Tibial nerve (tissue), 4 donors: ENCODE measurements at places on chromosomes 4 and X.

DNA sequence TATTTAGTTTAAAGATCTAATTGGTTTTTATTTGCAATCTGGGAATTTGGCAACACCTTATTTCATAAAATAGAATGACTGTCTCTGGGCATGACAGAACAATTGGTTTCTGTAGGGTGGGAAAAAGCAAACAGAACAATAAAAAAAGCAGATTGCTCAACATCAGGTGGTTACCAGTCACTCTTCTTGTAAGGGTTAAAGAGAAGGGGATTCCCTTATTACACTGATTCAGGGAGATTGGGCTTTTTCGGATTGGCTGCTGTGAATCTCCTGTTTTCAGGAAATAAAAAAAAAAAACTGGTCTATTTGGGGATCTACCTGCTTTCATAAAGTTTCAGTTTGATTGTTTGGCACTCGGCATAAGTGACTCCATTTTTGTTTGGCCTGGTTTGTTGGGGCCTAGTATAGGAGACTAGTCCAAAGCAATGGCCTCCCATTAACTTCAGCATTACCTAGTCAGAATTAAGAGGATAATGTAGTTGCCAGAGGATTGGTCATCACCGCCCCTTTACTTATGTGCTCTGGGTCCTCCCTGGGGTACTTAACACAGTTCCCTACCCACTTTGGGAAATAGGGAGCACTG lies 380.5 kb downstream of the IDS start:
- DNase-seq, result no peak

- no peak for DNase-seq
Observed at GRCh38 chr4:86048426-86048825, 311.4 kb downstream of the MAPK10 start.

DNA sequence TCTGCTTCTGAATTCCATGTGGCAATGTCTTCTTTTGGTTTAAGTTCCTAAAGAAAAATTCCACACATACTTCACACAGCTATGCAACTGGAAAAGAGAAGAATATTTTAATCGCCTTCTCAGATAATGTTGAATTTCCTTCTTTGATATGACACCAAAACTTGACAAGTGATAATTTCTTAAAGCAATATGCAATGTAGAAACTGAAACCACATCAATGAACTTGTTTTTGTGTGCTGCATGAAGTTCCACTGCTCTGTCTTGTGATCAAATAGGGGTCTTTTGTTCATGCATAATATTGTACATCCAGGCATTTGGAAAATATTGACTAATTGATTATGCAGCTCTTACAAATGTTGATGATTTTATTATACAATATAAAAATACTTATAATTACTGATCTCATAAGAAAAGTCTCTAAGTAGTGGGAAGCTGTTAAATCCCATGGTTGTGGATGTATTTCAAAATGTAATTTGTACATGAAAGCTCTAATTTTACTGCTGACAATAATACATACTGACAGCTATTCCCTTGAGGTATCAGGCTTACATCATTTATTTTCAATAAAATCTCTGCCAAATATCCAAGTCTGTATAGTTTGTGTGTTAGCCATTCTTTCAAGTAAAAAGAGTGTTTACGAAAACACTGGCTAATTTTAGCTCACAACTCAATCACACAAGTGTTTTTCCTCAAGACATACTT lies 56.5 kb downstream of the AGA start:
- no peak for DNase-seq

GRCh38 chr4:105637408-105638176 lies 70.9 kb downstream of the INTS12 start:
- DNase-seq, result peak; percentile 81

DNA sequence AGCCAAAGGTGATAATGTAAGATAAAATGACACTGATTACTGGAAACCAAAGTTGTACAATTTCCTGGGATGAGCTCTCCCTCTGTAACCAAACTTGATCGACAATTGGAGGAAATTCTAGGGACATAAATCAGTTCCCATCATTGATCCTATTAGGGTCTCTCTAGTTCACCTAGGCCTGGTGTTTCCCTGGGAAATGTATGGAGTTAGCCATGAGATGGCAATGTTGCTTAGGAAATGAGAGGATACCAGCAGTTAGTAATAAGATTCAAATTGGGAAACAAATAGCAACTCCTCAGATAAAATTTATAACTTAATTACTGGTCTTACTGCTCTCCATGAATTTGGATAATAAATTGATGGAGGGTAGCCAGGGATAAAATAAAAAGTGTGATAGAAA lies 52.2 kb downstream of the SPATA18 start:
- no peak for DNase-seq

GRCh38 chrX:12824944-12825343 lies 33.7 kb downstream of the PRPS2 start:
- no peak for DNase-seq

- no peak for DNase-seq
Observed at GRCh38 chrX:10166731-10167151, 10.0 kb downstream of the CLCN4 start.

DNA sequence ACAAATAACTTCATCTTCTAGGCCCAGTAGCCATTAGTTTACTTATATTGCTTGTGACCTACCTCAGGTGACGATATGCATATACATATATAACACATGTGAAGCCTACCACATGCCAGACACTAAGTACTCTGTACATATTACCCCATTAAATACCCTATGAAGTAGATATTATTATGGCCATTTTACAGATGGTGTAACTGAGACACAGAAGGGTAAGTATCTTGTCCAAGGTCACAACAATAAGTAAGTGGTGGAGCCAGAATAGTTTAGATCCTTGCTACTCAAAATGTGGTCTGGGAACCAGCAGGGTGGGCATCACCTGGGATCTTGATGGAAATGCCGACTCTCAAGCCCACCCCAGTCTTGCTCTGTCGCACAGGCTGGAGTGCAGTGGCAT lies 78.1 kb upstream of the RAPGEF2 start:
- no peak for DNase-seq

- DNase-seq, result peak; percentile 76
Observed at GRCh38 chr4:105474099-105474518, 247 bp upstream of the PPA2 start.

GRCh38 chr4:6753103-6753560 lies 29.4 kb upstream of the KIAA0232 start:
- DNase-seq, result no peak

- no peak for DNase-seq
Observed at GRCh38 chr4:75822416-75822815, 79.8 kb downstream of the PPEF2 start.

GRCh38 chr4:1383728-1384591 lies 22.3 kb downstream of the NKX1-1 start:
- no peak for DNase-seq

- DNase-seq, result no peak
Observed at GRCh38 chrX:150697641-150698040, 4.4 kb downstream of the MTMR1 start.

GRCh38 chr4:151315212-151315886 lies 10.1 kb downstream of the SH3D19 start:
- DNase-seq, result no peak

DNA sequence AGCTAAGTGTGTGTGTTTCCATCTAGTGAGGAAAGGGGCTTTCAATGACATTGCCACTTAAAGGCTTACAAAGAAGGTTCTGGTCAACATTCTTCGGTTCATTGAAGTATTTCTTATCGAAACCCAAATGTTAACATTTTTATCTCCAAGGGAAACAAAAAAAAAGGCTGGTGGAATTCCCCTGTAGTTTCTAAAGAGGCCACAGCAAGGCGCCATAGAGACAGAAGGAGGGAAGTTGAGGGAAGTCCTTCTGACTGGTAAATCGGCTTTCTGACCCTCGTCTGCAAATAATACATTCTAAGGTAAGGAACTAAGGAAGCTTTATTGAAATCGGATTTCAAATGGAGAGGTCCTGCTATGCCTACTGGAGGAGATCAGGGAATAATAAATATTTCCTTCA lies 1.7 kb upstream of the ZFP42 start:
- DNase-seq, result no peak

- DNase-seq, result no peak
Observed at GRCh38 chrX:150482537-150483206, 85.7 kb upstream of the MTM1 start.

DNA sequence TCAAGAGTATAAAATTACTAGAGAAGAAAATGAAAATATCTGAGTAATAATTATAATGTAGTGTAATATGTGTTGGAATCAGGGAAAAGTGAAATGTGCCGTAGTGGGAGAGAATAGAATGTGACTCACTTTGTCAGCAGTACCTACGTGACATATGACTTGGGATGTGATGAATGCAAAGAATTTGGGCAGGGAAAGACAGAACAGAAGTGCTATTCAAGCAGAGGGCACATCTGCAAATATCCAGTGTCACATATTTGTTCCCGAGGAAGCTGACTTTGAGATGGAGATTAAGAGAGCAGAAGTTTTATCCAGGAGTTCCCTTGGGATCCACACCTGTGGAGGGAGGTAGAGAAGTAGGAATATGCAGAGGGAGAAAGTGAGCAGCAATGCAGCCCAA lies 69.3 kb upstream of the HS3ST1 start:
- DNase-seq, result no peak

DNA sequence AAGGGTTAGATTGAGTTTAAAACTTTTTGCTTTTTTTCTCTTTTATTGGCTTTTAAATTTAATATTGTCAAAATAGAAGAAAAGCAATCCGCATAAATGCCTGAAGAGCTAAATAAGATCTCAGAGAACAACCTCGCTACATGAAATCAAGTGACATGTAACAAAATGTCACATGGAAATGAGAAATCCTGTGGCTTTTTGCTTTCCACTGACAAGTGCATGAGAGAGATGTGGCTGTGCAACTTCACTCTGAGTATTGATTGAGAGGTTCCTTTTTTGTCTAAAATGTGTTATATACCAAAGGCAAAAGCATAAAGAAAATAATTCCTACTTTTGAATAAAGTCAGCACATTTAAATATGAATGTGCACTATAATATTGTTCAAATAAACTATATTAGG lies 263.5 kb downstream of the MAPK10 start:
- DNase-seq, result no peak

GRCh38 chr4:157564218-157564617 lies 343.7 kb downstream of the GRIA2 start:
- no peak for DNase-seq

DNA sequence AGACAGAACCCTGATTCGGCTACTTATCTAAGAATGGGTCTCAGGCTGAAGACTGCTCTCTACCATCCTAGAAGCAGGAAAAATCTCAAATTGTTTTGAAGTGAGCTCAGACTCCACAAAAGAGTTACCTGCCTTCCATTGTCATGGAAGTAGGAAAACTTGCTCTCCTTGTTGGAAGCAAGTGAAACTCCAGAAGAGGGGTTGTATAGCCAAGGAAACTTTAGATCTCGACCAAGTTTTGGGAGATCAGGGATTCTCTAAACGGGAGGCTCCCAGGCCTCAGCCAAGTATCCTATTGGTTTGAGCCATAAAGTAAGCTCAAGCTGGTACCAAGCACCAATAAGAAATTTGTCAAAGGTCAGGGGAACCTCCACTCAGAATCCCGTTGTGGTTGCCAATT lies 9.2 kb upstream of the FHDC1 start:
- DNase-seq, result no peak

DNA sequence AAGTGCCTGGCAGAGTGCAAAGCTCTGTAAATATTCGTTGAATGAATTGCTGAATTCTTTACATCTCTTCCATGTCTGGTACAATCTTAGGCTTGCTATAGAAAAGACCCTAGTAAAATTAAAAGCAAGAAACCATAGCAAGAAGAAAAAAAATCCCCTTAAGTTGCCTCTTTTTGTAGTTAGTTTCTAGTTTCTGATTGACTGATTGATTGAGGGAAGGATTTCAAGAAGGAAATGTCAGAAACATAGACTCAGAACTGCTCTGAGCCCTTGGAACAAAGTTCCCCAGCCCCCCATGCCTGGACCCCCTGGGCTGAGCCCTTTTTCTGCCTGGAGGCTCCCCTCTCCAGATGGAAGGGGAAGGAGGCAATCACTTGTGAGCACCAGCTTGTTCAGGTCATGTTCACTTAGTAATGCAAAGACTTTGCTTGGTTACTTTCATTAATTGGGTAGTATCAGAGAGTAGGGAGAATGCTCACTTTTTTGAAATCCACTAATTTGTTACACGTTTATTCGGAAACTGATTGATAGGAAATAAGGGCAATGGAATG lies 35.6 kb downstream of the DAPP1 start:
- DNase-seq, result no peak

GRCh38 chrX:130734713-130735112 lies 168.3 kb downstream of the ENOX2 start:
- DNase-seq, result no peak

DNA sequence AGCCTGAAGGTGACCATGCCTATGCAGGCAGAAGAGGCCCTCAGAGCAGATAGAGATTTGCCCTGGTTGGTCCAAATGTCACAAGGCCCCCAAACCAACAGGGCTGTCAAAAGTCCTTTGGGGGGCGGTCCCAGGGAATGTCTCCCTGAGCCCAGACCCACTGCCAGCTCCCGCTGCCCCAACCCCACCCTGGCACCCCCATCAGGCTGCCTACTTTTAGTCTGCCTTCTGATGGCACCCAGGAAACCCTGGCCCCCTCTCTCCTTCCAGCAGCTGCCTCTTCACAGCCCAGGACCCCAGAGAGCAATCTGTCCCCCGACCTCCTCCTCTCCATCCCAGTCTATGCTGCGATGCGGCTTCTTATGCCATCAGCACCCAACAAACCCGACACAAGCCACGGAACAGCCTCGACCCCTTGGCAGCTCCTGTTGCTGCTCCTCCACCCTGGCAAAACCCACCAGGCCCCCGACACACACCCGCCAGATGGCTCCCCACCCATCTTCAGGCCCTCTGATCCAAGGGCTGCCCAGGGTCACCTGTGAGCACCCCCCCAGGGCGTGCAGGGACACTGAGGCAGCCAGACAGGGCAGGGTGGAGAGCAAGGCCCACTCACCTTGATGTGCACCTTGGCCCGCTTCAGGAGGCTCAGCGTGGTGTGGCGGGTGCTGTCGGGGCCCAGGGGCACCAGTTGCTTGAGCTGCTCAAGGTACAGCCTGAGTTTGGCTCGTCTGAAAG lies 9.9 kb downstream of the MXD4 start:
- no peak for DNase-seq

DNA sequence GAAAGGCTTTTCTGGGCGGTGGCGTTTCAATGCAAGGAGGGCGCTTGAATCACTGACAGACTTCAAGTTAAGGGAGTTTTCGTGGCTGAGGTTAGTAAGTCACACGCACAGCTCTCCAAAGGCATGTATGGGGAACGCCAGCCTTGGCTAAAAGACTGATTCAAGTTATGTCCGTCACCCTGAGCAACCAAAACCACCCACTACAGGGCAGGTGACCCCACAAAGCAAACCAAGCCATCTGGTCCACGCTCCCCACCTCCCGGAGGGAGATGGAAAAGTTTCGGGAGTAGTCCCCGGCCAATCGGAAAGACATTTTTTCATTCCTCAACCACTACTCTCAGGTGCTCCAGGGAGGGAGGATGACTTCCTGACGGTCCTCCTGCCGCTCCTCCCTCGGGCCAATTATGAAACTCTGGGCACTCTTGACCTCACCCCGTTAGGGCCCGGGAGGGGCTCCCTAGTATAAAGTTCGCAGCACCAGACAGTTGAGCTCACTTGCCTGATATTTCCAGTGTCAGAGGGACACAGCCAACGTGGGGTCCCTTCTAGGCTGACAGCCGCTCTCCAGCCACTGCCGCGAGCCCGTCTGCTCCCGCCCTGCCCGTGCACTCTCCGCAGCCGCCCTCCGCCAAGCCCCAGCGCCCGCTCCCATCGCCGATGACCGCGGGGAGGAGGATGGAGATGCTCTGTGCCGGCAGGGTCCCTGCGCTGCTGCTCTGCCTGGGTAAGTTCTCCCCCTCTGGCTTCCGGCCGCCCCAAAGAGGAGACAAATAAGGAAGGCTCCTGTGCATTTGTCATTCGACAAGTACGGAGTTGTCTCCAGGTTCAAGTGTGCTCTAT lies at the start of gene EREG:
Gene EREG (plus strand): TSS at position 494 of the 840 bp plus-strand sequence. CDS start 164 bp downstream, at position 658.
- no peak for DNase-seq

GRCh38 chrX:16392597-16392996 lies 225.3 kb downstream of the MAGEB17 start:
- no peak for DNase-seq
